A172 (cell line): ENCODE measurements at places on chromosomes 11 and 22. TPM values are rescaled to one million over a fixed set of nuclear protein-coding genes. Genes with fewer than 3 reads are reported as not detected.
A peak's percentile ranks its signal among the peaks of the same experiment; 100 is the strongest.

IFITM10 gene
- total RNA-seq = 2.9 and 3.0 TPM in 2 replicates

CD3G gene
- not detected in 2 replicates for total RNA-seq

IGSF22 gene
- not detected in 2 replicates for total RNA-seq

SOX6 gene
- not detected in 2 replicates for total RNA-seq

TOMM22 gene
- 58.0 and 67.7 TPM in 2 replicates for total RNA-seq

HORMAD2 gene
- not detected in 2 replicates for total RNA-seq

HPS4 gene
- total RNA-seq = 18.4 and 20.4 TPM in 2 replicates

GRCh38 chr11:93579187-93579751 lies 36.1 kb upstream of the SMCO4 start:
- no peak for DNase-seq

- no peak for DNase-seq
Observed at GRCh38 chr11:126444072-126444471, 88.6 kb downstream of the ST3GAL4 start.

GRCh38 chr11:57792870-57793269 lies 31.3 kb downstream of the CTNND1 start:
- DNase-seq = peak; percentile 68

GRCh38 chr11:114060392-114061047 lies 1.0 kb downstream of the ZBTB16 start:
- no peak for DNase-seq

GRCh38 chr11:69936771-69937170 lies 117.6 kb upstream of the FGF3 start:
- no peak for DNase-seq

DNA sequence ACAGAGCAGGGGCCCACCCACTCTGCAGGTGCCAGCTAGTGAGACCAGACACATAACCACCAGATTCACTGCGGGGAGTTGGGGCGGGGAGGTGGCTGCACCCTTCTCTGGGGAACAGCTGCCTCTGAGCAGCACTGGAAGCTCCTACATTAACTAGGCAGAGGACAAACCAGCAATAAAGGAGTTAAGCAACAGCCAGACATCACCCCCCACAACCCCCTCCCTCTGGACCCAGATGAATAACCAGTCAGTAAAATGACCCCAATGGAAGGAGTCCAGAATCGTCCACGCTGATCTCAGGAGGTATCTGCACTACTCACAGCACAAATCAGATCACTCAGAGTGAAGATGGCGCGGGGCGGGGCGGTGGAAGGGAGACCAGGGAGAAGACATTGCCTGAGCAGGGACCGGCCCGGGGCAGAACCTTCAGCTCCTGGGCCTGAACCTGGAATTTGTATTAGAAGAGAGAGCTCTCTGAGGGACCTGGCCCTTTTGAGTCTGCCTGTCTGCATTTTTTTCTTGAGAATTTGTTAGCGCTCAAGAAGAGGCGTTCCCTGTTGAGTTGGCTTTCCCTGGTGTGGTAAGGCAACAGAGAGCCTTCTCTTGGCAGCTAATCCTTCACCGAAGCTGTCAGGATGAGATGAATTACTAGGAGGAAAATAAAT lies 125.5 kb upstream of the NCAM1 start:
- DNase-seq = no peak

DNA sequence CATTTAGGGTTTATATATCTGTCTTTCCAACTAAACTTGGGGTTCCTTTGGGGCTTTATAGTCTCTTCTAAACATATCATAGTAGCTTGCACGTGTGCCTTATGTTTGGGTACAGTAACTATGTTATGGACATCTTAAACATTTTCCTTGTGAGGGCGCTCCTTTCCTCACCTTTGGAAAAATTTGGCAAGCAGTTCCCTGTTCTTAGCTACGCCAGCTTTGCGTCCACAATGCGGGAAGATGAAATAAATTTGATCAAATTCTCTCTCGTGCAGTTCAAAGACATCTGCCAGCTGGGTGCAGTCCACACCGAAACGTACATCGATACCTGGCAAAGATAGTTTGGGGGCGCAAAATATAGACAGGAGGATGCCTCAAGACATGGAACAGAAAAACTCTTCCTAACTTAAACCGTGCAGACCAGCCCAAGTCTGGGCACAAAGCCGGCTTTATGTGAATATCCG lies 548 bp downstream of the FDXACB1 start:
- peak; percentile 18 for DNase-seq

- no peak for DNase-seq
Observed at GRCh38 chr22:33654173-33654895, 265.9 kb downstream of the LARGE1 start.

DNA sequence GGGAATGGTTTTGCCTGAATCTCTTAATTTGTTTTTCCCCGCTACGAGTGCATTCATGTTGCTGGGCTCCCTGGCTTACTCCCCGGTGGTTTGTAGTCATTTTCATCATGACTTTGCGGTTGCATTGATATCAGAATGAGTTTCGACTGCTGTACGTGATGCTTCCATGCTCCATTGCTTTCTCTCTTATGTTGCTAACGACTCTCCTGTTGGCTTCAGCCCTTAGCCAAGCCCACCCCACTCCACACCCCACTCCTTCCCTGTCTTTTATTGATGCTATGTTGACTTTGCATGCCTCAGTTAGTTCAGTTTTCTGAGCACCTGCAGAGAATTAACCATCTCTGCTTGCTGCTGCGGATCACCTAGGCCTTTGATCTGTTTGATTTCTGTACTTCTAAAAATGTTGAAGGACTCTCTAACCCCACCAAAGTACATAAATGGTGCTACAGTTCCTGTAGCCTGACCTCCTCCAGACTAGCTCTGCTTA lies 65.3 kb downstream of the ARFGAP2 start:
- no peak for DNase-seq

DNA sequence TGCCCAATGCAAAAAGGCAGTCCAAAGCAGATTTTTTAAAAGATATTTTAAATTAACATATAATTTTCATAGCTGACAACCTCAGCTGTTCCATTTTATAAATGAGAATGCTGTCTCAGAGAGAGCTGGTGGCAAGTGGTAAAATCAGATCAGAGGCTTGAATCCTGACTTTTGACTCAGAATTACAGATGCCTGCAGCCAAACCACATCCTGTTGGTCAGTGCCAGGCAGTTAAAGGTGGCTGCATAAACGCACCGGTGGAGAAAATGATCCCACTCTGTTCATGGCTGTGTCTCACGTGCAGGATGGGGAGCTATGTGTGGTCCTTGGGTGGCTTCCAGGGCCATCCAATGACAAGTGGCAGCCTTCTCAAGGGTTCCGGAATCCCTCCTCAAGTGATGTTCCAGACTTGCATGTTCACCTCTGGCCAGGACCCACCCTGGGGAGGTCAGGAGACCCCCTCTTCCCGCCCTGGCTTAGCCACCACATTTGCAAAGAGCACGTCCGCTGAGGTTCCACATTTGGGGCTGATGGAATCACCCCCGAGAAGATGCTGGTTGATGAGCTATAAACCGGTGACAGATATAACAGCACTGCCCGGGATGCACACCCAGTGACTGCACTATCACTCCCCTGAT lies 155.5 kb downstream of the SHANK2 start:
- peak; percentile 61 for DNase-seq

- no peak for DNase-seq
Observed at GRCh38 chr11:91187314-91187713, 964.5 kb upstream of the CHORDC1 start.

GRCh38 chr11:28860893-28861292 lies 752.7 kb downstream of the METTL15 start:
- peak; percentile 32 for DNase-seq

DNA sequence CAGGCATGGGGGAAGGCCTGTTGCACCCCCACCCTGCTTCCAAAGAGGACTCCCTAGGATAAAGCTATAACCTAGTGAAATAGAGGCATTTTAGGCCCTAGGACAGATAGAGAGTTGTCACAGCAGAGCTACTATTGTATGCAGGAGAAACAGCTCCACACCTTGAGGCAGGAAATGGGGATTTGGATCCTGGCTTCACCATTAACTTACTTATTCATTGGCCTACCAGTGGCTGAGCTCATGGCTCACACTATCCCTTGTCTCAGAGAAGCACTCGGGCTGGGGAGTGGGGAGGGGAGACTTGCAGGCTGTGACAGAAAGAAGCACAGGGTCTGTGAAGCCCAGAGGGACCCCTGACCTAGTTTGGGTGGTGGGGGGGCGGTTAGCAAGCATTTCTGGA lies 999 bp upstream of the PDE2A start:
- DNase-seq = no peak

- DNase-seq = peak; percentile 6
Observed at GRCh38 chr11:120168960-120169681, 31.2 kb upstream of the TRIM29 start.

DNA sequence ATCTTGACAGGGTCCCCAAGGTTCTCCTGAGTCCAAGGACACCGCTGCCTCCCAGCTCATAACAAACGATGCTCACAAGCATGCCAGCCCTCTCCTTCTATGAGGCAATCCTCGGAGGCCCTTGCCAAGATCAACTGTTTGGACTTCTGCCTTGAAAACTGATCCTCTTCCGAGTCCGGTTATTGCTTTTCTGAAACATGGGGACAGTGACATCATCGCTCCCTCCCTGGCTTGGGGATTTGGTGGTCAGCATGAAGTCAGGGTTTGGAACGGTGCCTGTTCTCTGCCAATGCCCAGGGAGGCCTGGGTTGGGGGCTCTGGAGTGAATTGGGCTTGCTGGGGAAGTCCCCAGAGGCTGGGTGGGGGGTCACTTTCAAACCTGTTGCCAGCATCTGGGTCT lies 149.3 kb downstream of the FBXO7 start:
- DNase-seq = no peak

GRCh38 chr11:117459979-117460300 lies 132.3 kb downstream of the CEP164 start:
- no peak for DNase-seq

GRCh38 chr11:31199378-31199777 lies 170.2 kb downstream of the DCDC1 start:
- no peak for DNase-seq
